Stimulated activated memory B cell treated with anti-CD40 and anti-IgM and Interleukin-4, amounts not matched to agents 10 μg/mL and 1 μg/mL and 100 μg/mL, for 72 hours (primary cell): ENCODE measurements at places on chromosomes 13 and 19.
A peak's percentile ranks its signal among the peaks of the same experiment; 100 is the strongest.

GRCh38 chr19:3810708-3811355 is 24.7 kb upstream of the MATK start:
- peak; percentile 68 for ATAC-seq

DNA sequence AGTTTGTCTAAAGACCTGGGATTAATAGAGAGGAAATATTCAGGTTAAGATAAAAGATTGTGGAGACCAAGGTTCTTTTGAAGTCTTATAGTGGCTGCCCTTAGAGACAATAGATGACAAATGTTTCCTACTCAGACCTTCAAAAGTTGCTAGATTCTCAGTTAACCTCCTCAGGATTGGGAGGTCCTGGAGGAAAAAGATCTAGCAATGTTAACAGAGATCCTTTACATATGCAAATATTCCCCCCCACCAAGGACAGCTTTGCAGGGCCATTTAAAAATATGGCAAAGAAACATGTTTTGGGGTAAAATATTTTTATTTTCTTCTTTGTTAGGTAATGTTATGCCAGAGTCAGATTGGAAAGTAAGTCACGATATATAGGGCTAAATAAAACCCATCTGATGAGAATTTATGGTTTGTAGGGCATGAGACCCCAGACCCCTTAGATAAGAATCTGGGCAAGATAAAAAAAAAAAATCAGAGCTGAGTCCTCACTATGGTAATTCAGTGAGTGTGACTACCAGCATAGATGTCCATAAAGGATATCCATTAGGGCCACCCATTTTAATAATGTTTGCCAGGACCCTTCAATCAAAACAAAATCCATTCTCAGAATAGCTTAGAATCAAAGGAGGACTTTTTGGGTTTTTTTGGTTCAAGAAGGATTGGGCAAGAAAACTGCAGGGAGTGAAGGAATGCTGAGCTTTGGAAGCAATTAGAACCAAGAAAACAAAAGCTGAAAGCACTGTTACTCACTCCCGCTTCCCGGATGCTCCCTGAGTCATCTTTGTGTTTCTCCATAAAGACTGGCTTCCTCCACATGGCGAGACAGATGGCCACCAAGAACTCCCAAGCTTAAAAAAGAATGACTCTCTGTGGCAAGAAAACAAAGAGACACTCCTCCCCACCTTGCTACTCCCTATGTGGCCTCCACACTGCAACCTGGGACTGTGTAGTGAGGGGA is 28.2 kb downstream of the VSTM1 start:
- no peak for ATAC-seq

GRCh38 chr19:17538684-17539237 is 16.7 kb upstream of the COLGALT1 start:
- peak; percentile 54 for ATAC-seq

DNA sequence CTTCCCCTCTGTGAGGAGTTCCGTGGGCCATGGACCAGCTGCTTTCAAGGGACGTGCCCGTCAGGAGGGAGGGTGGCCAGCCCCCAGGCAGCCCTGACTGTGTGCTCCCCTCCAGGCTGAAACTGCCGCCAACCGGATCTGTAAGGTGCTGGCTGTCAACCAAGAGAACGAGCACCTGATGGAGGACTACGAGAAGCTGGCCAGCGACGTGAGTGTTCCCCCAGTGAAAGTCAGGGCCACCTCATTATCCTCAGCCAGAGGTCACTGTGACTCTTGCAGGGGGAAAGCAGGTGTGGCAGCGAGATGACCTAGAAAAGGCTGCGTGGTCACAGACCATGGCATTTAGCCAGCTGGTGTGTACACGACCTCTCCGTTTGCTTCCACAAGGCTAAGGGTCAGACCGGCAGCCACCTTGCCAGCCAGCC is 29.9 kb downstream of the CAPN12 start:
- ATAC-seq, result no peak

GRCh38 chr13:103812971-103813370 is 746.8 kb upstream of the SLC10A2 start:
- no peak for ATAC-seq

DNA sequence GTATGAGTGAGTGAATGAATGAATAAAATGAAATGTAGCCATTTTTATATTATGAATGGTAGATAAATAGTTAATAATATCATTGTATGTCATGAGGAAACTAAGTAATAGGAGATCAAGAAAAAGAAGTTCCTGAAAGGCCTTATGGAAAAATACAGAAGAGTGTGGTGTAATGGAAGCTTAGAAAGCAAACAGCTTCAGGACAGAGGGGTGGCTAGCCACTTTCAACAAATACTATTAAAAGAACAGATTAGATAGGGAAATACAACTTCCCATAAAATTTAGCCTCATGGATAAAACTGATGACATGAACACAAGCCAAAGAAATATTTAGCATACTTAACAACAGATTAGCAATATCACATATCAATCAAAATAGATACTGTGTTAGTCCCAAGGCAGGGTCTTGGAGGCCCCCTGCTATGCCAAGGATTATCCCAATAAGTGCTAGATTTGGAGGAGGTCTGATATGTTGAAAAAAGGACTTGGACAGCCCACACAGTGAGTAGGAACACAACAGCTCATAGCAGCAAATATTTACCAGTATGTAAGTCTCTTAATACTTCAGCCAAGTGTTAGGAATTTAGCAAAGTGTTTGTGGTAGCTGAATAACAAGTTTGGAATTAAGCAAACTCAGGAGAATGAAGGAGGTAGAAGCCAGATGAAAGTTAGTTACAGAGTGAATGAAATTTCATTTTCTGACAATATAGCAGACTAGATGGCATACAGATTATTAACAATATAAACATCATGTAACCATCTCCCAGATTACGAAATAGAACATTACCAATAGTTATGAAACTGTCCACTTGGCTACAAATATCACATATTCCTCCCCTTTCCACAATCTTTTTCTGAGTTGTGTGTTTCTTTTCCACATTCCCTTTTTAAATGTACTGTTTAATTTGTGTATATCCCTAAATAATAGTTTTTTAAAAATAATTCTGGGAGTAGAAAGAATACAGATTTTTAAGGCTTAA is 1632.0 kb downstream of the PCDH9 start:
- ATAC-seq, result no peak

DNA sequence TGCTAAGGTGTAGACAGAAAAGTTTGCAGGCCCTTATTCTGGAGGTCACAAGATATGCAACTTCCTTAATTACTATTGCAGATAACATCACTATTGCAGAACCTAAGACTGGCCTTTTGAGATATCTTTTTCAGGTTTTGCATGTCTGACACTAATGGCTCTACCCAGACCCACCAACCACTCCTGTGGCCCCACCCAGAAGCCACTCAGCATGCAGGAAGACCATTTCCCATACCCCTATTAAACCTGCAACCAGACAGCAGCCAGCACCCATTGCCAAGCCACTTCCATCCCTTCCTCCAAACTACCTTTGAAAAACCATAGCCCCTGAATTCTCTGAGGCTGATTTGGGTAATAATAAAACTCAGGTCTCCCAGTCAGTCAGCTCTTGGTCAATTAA is 297.6 kb downstream of the SLITRK6 start:
- ATAC-seq, result no peak

DNA sequence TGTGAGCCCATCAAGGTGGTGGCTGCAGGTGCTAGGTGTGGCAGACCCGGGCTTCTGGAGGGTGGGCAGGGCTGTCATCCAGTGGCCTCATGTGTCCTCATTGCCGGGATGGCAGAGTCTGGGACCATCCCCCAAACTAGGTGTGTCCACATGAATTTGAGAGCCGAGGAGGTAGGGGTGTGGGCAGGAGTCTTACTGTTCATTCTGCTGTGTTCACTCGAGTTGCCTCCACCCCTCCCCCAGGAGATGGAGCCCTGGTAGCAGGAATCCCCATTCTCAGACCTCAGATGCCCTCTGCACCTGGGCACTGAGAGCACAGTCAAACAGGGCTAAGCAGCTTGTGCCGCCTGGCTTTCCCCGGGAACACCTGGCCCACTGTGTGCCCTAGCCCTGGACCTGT is 22.4 kb downstream of the NAXD start:
- ATAC-seq, result no peak

- peak; percentile 98 for ATAC-seq
Measured at GRCh38 chr13:94595950-94596574, at the start of gene TGDS. TGDS (minus strand) TSS chr13:94596152; CDS start chr13:94596136, 16 bp downstream.

GRCh38 chr13:35995136-35995535 is 136.0 kb downstream of the DCLK1 start:
- no peak for ATAC-seq

DNA sequence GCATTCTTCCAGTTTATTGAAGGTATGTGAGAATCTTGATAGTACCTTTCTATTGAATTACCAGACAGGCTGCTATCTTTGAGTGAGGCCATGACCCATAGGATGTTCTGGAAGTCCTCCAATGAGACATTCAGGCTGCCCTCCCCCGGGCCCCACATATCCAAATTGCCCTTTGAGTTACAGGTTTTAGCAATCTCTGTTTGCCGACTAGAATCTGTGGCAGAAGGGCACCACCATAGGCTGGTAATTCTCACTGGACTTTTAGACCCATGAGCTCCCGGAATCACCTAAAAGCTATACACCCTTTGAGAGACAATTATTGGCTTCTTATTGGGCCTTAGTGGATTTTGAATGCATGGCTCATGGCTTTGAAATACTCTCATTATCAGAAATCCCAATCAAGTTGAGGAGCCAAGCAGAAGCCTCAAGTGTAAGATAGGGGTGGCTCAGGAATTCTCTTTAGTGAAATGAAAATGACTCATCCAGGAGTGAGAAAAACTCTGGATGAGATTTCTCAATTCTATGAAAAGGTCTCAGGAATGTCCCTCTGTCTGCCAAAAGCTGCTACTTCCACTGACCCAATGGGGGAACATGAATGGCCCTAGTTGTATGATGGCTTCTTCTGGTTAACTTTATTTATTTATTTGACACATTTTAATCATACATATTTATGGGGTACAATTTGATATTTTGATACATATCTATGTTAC is 172.1 kb upstream of the CSNK1A1L start:
- ATAC-seq, result no peak

- no peak for ATAC-seq
Measured at GRCh38 chr13:26962671-26963070, 202.1 kb upstream of the GPR12 start.

DNA sequence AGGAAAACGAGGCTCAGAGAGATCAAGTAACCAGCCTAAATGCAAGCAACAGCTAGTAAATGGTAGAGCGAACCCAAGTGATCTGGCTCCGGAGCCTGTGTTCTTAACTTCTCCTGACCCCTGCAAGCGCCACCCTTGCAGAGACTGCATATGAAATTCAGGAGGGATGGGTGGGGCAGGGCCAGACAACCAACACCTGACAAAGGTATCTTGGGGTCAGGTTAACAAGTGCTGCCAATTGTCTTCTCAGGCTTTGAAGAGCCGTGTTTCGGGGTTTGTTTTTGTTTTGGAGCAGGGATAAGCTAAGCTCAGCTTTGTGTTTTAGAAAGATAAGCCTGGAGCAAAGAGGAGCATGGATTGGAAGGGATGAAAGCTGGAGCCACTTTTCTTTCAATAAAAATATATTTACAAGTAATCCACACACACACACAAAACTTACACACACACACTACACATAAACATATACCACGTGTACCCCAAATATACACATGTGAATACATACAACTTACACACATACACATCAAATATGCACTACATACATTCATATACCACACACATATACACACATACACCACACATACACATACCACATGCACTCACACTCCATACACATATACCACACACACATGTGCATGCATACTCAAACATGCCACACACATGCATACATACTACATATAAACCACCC is 722.0 kb downstream of the DIAPH3 start:
- no peak for ATAC-seq
